ENCODE measurements at places on chromosomes 5 and 9. TPM values are rescaled to one million over a fixed set of nuclear protein-coding genes. Genes with fewer than 3 reads are reported as not detected.

DNA sequence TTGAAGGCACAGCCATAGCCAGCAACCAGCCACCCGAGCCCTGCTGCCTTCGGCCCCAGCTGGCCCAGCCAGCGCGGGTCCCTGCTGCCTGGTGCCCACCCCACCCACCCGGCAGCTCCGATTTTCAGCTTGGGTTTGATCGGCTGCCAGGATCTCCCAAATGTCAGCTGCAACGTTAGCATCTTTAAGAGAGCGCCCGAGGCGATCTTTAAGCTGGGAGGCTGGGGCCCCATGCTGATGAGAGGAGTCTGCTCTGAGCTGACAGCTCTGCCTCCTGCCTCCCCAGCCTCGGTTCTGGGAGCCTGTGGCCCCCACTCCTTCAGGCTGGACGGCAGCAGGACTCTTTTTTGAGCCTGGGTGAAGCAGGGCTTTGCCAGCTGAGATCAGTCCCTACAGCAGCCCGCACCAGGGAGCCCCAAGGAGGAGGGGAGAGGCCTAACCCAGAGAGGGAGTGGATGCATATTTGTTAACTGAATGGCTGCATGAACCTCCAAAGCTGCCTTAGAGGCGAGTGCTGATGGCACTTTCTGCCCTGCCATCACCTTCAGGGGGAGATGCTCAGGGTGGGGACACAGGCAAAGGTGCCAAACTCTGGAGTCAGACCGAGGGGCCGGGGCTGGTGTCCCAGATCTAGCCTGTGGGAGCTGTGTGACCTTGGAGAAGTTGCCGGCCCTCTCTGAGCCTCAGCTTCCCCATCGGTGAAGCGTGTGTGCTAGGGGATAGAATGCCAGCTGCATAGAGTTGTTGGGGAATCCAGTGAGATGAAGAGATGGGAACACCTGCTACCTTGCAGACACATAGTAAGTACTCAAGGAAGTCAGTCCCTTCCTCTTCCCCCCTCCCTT is 165.5 kb downstream of the C9orf50 start:
- no peak for DNase-seq

The SLC1A3 gene
- total RNA-seq = 1.8 TPM

DNA sequence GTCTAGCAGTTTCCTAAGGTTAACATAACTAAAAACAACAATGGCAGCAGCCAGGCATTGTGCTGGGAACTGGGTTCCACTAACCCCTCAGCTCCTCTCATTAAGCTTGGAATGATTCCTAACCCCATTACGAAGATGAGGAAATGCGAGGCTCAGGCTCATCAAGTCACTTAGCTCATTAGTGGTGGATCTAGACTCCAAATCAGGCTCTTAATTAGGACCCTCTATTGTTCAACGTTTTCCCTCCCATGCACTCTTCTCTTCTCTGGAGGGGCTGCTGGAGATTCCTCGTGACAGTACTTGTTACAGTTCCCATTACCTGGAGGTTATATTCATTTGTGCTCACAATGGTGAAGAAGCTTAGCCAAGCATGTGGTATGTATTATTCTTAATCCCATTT is 6.5 kb downstream of the TAS2R1 start:
- no peak for DNase-seq

The CA9 gene
- 0.89 TPM for total RNA-seq

- peak; percentile 63 for DNase-seq
Observed at GRCh38 chr9:126366366-126367011, 39.9 kb downstream of the MVB12B start.

- DNase-seq = no peak
Observed at GRCh38 chr9:21455320-21455719, 15.1 kb downstream of the IFNA1 start.

- DNase-seq = peak; percentile 7
Observed at GRCh38 chr5:10524376-10525123, 39.3 kb upstream of the ANKRD33B start.

The UHRF2 gene
- total RNA-seq = 28.5 TPM

DNA sequence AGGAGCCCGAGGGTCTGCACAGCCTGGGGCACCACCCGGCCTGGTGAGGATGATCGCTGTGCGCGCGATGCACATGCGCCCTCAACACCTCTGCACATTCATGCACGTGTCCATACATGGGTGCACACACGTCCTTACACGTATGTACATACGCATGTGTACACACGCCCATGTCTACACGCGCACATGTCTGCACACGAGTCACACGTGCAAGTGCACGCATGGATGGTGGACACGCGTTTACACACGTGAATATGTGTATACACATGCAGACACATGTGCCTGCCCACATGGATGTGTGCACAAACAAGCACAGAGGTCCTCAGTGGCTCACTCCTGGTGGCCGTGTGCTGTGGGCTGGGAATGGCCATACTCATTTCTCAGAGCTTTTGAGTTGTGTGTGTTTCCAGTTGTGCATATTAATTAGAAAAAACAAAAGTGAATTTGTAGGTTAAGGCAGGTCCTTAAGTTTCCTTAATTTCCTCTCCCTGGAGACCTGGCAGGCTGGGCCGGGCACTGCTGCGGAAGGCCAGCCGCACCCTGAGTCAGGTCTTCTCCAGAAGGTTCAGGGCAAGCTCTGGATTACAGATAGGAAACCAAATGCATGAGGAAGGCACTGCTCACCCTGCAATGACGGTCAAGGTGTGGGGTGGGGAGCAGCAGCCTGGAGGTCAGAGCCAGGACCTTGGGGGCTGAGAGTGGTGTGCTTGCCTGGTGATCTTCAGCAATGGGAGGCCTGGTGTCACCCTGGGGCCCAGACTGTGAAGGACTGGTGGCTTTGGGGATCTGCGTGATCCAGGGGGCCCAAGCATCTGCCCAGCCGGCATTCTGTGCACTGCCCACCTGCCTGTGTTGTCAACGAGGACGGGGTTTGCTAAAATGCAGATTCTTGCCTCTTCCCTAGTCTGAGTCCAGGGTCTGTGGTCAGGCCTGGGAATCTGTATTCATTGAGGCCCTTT is 1.3 kb upstream of the RNU6ATAC start:
- peak; percentile 56 for DNase-seq

DNA sequence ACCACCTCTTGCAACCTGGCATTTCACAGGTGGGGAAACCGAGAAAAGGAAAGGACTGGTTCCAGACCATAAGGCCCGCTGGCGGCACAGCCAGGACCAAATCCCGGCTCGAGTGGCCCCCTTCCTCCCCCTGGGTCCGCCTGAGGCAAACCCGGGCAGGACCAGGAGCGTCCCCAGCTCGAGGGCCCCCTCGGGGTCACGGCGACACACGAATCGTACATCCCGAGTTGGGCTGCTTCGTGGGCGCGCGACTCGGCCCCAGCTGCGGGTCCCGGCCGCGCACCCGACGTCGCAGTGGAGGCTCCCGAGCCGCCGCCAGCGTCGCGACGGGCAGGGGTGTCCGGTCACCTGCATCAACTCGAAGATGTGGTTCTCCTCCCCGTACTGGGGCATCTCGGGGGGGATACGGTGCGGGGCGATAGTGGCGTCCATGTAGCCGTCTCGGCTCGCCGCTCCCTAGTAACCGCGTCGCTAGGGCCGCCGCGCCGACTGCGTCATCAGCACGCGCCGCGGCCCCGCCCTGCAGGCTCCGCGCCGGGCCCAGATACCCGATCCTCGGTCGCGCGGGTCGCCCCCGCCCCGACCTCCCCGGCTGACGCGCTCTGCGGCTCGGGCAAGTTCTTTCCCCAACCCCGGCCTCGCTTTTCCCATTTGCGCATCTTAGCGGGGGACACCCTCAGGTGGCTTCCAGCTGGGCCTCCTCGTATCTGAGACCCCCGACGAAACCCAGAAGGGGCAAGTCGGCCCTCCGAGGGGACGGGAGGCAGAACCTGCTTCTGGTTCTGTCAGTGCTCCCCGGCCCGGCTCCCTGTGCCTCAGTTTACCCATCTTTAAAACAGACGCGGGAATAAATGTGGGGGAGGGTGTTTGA is at the start of gene AK8:
TSS of gene AK8 (minus strand) at position 461 of the 871 bp plus-strand sequence. CDS start at position 432, 29 bp downstream.
- peak; percentile 45 for DNase-seq

- DNase-seq = no peak
Observed at GRCh38 chr5:17852111-17852510, 217.9 kb downstream of the TAF11L14 start.

The SLC31A2 gene
- 25.4 TPM for total RNA-seq

GRCh38 chr5:27773636-27774035 is 735.2 kb upstream of the CDH9 start:
- no peak for DNase-seq

DNA sequence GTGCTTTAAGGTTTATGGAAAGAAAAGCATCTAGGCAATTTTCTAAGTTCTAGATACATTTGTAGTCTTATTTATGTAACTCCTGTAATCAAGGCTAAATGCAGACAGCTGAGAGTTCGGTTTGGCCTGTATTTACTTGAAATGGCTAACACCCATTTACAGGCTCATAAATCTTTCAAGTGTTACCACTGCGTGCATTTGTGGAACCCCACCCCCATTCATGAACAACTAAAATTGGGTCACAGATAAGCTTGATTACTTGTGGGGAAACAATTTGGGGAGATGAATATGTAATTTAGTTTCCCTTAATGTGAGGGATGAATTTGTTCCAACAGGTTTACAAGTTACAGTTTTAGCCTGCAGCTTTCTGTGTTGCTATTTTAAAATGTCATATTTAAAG is 360.6 kb downstream of the ARRDC3 start:
- DNase-seq = no peak

The LHX6 gene
- 2.1 TPM for total RNA-seq

- DNase-seq = no peak
Observed at GRCh38 chr5:98568336-98568735, 205.1 kb upstream of the RGMB start.

DNA sequence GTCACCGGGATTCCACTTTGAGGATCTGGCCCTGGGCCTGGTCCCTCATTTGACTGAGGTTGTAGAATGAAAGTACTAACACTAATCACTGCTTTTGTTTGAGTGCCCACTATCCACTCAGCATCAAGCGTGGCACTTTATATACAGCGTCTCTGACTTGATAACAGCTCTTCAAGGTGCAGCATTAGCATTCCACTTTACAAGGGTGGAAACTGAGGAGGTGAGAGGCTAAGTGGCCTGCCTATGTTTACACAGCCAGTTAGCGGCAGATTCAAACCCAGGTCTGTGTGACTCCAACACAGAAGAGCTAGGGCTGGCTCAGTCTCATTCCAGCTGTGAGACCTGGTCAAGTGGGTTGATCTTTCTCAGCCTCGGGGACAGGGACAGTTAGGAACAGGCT is 5.9 kb downstream of the KCNMB1 start:
- DNase-seq = no peak

- no peak for DNase-seq
Observed at GRCh38 chr9:112586599-112587155, 100.0 kb downstream of the KIAA1958 start.

The NR5A1 gene
- not detected for total RNA-seq

GRCh38 chr9:22160221-22160620 is 151.1 kb upstream of the CDKN2B start:
- no peak for DNase-seq

GRCh38 chr5:60487885-60488442 is 212.0 kb downstream of the DEPDC1B start:
- DNase-seq = peak; percentile 42

- DNase-seq = no peak
Observed at GRCh38 chr9:32399110-32399815, 14.8 kb downstream of the ACO1 start.

DNA sequence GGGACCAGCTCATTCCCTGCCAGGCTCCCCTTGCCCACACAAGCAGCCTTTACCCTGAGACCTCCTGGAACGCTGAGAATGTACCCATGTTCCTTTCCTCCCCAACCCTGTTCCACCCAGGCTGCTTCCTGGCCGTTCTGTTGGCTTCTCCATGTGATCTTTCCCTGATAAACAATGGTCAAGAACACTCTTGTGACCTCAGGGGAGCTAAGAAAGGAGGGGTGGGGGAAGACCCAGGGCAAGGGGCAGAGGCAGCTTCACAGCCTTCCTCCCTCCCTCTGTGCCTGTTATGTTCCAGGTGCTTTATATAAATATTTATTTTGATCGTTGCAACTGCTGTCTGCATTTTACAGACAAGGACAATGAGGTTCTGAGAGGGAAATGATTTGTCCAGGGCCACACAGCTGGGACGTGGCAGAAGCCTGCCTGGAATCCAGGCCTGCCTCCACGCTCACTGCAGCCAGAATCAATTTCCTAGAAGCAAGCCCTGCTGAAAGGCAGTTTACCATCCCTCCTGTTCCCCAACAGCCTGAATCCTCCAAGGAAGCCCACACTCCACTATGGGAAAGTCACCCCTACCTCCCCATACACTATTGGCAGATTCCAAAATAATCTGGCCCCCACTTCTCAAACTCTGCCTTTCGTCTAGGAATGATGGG is 3.9 kb downstream of the SHROOM1 start:
- DNase-seq = no peak

- no peak for DNase-seq
Observed at GRCh38 chr5:102289251-102289899, 6.7 kb downstream of the SLCO4C1 start.

DNA sequence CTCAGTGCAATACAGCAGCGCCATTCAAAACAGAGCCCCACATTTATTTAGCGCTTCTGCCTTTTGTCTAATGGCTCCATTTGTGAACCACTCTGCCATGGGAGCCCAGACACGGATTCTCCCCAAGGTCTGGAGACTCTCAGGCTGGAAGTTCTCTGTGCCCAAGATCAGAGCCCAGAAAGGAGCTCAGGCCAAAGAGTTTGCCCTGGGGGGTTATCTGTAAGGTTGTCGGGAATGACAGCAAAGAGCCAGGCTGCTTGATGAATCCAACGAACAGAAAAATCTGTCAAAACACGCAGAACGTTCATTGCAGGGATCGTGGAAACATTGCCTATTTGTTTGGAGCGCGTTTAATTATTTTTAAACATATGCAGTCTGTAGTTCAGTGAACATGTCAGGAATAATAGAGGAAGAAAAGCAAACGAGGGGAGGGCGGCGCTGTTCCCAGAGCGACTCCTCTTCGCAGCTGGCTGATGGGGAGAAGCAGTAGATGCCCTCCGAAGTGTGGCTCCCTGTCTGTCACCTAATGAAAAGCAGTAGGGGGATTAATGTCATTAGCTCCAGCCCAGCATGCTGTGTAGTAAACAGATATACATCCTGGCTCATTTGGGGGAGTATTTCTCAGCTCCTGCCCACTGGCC is 464.9 kb upstream of the MPDZ start:
- DNase-seq = no peak

- no peak for DNase-seq
Observed at GRCh38 chr5:130601-131131, 38.7 kb downstream of the PLEKHG4B start.

GRCh38 chr5:134873494-134873893 is 677 bp upstream of the TXNDC15 start:
- DNase-seq = no peak

GRCh38 chr9:16371306-16371705 is 499.2 kb downstream of the BNC2 start:
- no peak for DNase-seq

Data from left colon (tissue), 2 donors.